Midbrain (tissue), 1 donor: ENCODE measurements at places on chromosomes 13 and 19.

GRCh38 chr19:52936151-52936953 is 13.1 kb upstream of the ZNF888 start:
- DNase-seq: no peak

DNA sequence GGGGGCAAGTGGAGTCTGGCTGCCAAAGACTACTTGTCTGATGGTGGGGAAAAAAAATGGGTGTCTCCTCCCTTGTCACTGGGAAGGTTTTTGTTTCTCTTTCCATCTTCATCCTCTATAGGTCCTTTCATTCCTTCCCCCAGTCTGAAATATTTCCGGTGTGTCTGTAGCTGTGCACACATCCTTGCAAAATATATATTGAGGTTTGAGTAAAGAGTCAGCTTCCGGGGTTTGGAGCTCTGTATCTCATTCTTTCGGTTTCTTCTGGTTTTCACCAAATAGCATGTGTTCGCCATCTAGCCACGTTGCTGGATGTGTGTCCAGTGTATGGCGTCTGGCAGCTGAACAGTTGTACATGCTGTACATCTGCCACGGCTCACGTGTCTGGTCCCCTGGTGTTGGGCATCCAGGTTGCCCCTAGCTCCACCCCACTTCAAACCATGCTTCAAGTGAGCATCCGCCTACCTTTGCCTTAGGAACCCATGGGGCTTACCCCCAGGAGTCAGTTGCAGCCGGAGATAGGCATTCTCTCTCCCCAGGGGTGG is 142.2 kb downstream of the SIPA1L3 start:
- no peak for DNase-seq

DNA sequence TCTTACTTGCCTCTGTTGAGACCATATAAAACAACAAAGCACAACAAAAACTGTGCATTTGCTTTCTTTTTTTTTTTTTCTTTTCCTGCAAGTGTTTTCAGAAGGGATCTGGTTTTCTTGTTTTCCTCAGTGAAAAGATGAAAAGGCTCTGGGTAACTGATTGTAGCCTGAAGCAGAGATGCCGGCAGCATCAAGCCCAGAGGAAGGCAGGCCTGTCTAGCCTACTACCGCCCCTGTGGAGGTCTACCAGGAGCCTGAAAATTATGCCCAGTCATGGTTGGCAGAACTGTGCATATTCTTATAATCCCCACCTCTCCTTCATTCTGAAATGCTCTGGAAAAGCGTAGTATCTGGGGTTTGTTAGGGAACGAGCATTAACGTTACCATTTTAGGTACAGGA is 32.6 kb upstream of the MEDAG start:
- DNase-seq: no peak

- peak; percentile 14 for DNase-seq
These were observed 19.6 kb downstream of the CELF5 start for GRCh38 chr19:3243819-3244700.

- no peak for DNase-seq
These were observed 81.0 kb downstream of the CCNA1 start for GRCh38 chr13:36513266-36513665.
